Ascending aorta (tissue), 2 donors: ENCODE measurements at places on chromosomes 13 and 19.

- no peaks in the 10 kb centered on the region for H3K27me3 ChIP-seq
- H3K27ac ChIP-seq = no peak overlapping the region
- no peaks in the 10 kb centered on the region for H3K36me3 ChIP-seq
- no peak overlapping the region for H3K4me3 ChIP-seq
- peaks cover 14% of the 10 kb centered on the region for H3K4me1 ChIP-seq
- no peak for DNase-seq
Measured at GRCh38 chr19:18208098-18208951, 4.5 kb upstream of the RAB3A start.

GRCh38 chr19:16135430-16136127, 7.9 kb upstream of the HSH2D start:
- no peak overlapping the region for H3K4me3 ChIP-seq
- no peak overlapping the region for H3K27ac ChIP-seq
- DNase-seq = no peak
- no peaks in the 10 kb centered on the region for H3K27me3 ChIP-seq
- peaks cover 33% of the 10 kb centered on the region for H3K36me3 ChIP-seq

DNA sequence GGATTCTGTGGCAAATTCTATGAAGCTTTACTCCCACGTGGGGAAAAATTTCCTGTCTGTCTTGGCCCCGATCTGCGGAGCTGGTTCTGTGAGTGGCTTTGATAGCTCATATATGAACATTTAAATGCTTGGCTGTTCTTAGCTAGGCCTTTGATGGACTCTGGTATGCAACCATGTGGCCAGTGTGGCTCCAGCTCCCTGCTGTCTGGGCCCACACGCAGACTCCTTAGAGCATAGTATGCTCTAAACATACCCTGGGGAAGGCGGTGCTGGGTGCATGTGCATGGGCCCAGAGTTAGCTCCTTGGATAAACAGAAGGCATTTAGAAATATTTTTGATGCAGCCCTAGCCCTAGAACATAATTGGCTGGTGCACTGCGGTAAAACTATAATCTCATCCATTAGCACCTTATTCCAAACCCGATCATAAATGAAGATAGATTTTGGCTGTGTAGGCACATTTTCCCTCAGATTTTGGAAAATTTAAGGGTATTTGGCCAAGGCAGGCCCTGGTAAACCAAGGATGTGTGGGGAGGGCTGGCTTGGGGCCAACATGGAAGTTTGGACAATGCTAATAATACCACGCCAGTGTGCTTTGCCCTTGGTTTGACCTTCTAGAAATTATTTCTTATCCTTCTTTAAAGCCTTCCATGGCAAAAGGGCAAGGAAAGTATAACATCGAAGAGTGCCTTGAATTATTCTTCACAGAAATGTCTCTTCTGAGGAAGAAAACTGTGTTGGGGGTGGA, 153.5 kb downstream of the LMO7 start:
- no peak for DNase-seq
- H3K4me1 ChIP-seq = peaks cover 23% of the 10 kb centered on the region
- no peaks in the 10 kb centered on the region for H3K27me3 ChIP-seq
- no peaks in the 10 kb centered on the region for H3K36me3 ChIP-seq
- H3K27ac ChIP-seq = peak overlapping the region; percentile 61

GRCh38 chr19:47372603-47373002, 23.5 kb downstream of the DHX34 start:
- H3K27me3 ChIP-seq = no peaks in the 10 kb centered on the region
- H3K27ac ChIP-seq = no peak overlapping the region
- H3K4me3 ChIP-seq = no peak overlapping the region
- DNase-seq = no peak
- no peaks in the 10 kb centered on the region for H3K4me1 ChIP-seq

GRCh38 chr19:8811315-8812172, 20.6 kb downstream of the ZNF558 start:
- DNase-seq = no peak
- H3K27ac ChIP-seq = no peak overlapping the region
- peaks cover 99% of the 10 kb centered on the region for H3K36me3 ChIP-seq

DNA sequence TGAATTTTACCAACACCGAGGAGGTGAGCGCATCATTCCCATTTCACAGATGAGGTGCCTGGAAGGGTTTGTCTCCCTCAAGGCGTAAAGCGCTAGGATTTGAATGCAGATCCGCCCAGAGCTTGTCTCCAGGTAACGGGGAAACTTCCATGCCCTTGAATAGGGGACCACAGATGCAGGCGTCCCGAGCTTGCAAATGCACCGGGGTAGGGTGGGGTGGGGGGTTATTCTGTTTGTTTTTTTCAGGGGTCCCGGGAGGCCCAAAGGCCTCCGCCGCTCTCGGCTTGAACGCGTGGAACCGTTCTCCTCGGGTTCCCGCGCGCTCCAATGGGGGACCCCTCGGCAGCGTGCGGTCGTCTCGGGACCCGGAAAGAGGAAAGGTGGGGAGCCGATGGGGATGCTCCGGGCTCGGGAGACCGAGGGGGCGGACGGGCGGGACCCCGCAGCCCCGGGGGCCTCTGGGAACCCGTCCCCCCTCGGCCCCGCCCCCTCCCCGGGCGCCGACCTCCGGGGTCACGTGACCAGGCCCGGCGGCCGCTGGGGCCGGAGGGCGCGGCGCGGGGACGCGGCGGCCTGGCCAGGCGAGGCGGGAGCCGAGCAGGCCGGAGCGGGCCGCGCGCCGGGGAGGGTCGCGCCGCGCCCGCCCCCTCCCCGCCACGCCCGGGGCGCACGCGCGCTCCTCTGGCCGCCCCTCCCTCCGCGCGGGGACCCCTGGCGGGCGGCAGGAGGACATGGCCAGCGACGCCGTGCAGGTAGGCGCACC, at the start of gene PKN1:
TSS of gene PKN1 (plus strand) at position 516 of the 763 bp plus-strand sequence. CDS start at position 732, 216 bp downstream.
- H3K27ac ChIP-seq = peak within 1 kb of the TSS; percentile 82
- H3K27me3 ChIP-seq = no peaks in the 10 kb centered on the region
- peaks cover 19% of the 10 kb centered on the region for H3K4me1 ChIP-seq
- peak within 1 kb of the TSS; percentile 98 for H3K4me3 ChIP-seq
- no peak for DNase-seq

GRCh38 chr13:33272531-33273124, 12.9 kb downstream of the STARD13 start:
- no peak overlapping the region for H3K27ac ChIP-seq

- H3K27me3 ChIP-seq = no peaks in the 10 kb centered on the region
- H3K4me1 ChIP-seq = peaks cover 3% of the 10 kb centered on the region
- no peak for DNase-seq
- no peaks in the 10 kb centered on the region for H3K36me3 ChIP-seq
- H3K27ac ChIP-seq = no peak overlapping the region
Measured at GRCh38 chr19:44626048-44626624, 12.8 kb downstream of the IGSF23 start.

GRCh38 chr19:15423130-15423529, 4.3 kb upstream of the AKAP8L start:
- H3K27ac ChIP-seq = no peak overlapping the region
- peaks cover 57% of the 10 kb centered on the region for H3K36me3 ChIP-seq
- no peaks in the 10 kb centered on the region for H3K4me1 ChIP-seq
- DNase-seq = no peak
- no peaks in the 10 kb centered on the region for H3K27me3 ChIP-seq
- no peak overlapping the region for H3K4me3 ChIP-seq

- H3K27ac ChIP-seq = no peak overlapping the region
- H3K36me3 ChIP-seq = no peaks in the 10 kb centered on the region
- no peaks in the 10 kb centered on the region for H3K27me3 ChIP-seq
Measured at GRCh38 chr13:96746886-96747285, 247.4 kb downstream of the OXGR1 start.

- no peaks in the 10 kb centered on the region for H3K27me3 ChIP-seq
- peak overlapping the region; percentile 95 for H3K27ac ChIP-seq
- no peak for DNase-seq
- H3K4me1 ChIP-seq = peaks cover 4% of the 10 kb centered on the region
- peak overlapping the region; percentile 40 for H3K4me3 ChIP-seq
Measured at GRCh38 chr19:34269489-34269888, 15.1 kb downstream of the GARRE1 start.

DNA sequence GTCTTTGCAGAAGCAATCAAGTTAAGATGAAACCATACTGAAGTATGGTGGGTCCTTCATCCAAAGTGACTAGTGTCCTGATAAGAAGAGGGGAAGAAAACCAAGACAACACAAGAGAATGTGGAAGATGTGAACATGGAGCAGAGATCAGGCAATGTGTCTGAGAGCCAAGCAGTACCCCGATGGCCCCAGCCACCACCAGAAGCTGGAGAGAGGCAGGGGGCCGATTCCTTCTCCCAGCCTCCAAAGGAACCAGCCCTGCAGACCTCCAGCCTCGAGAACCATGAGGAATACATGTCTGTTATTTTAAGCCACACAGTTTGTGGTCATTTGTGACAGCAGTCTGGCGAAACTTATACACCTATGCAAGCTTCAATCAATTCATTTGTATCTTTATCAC, 93.2 kb downstream of the IRS2 start:
- no peak overlapping the region for H3K27ac ChIP-seq
- H3K27me3 ChIP-seq = no peaks in the 10 kb centered on the region
- no peak overlapping the region for H3K4me3 ChIP-seq

DNA sequence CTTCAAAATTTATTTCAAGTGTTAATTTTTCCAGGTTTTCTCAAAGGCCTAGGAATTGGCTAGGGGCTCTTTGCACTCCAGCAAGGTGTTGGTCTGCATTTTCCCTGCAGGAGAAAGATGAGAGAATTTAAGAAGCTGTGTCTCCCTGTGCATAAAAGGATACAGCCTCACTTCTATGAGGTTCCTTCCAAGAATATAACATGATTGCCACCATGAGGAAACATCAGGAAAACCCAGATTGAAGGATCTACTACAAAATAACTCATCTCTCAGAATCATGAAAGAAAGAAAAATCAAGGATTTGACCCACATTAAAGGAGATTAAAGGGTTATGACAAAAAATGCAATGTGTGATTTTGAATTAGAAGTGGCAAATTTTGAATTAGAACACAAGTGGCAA, 69.9 kb downstream of the RUBCNL start:
- no peak overlapping the region for H3K27ac ChIP-seq
- H3K4me3 ChIP-seq = no peak overlapping the region
- DNase-seq = no peak
- no peaks in the 10 kb centered on the region for H3K36me3 ChIP-seq
- no peaks in the 10 kb centered on the region for H3K4me1 ChIP-seq
- H3K27me3 ChIP-seq = no peaks in the 10 kb centered on the region

DNA sequence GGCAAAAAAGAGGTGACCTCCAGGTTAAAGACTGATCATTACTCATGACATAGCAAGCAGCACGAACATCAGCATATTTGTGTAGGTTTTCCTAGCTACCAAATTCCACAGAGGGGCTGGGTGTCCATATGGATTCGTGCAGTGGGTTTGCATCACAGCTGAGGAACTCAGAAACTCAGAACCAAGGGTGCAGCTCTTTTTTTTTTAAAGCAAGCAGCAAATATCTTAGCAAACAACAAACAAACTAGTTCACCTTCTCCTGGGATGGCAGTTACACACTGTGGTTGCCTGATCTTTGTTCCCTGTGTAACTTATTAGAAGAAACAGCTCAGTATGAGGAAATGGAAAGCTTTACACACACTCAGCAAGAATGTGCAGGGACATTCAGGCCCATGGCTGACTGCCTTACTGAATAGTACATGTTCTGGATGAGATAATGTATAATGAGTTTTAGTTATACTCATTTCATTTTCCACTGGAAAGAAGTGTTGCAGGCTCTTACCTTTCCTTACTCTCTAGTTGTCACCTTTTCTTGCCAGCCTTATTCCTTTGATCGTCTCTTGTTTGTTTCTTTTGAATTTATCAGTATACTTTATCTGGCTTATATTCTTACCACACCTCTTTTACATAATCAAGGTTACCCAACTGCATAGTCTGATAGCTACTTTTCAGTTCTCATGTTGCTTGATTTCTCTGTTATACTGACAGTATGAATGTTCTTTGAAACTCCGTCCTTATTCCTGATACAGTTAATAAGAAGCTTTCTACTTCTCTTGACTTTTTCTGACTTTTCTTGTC, 4.3 kb downstream of the NDFIP2 start:
- peaks cover 2% of the 10 kb centered on the region for H3K4me1 ChIP-seq
- no peaks in the 10 kb centered on the region for H3K36me3 ChIP-seq
- no peak overlapping the region for H3K4me3 ChIP-seq
- no peak overlapping the region for H3K27ac ChIP-seq
